ENCODE measurements at places on chromosomes 7 and 10. TPM values are rescaled to one million over a fixed set of nuclear protein-coding genes. Genes with fewer than 3 reads are reported as not detected.

Gene CCDC3
- 3.3 TPM for polyA plus RNA-seq

DNA sequence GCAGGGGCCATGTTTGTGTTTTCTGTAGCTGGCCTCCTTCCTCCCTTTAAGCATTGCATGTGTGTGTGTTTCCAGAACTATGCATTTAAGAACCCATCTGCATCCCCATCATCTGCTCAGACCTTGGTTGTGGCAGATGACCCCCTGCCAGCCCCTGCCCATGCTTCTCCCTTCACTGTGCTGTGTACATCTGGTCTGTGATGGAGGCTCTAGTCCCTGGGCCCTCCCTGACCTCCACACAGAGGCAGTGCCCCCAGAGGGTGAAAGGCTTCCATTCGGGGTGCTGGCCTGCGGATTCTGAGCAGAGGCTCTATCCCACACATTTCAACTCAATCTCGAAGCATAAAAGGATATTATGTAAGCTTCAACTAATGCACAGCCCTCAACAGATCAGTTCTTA is 89.4 kb downstream of the TACC2 start:
- no peak for DNase-seq

DNA sequence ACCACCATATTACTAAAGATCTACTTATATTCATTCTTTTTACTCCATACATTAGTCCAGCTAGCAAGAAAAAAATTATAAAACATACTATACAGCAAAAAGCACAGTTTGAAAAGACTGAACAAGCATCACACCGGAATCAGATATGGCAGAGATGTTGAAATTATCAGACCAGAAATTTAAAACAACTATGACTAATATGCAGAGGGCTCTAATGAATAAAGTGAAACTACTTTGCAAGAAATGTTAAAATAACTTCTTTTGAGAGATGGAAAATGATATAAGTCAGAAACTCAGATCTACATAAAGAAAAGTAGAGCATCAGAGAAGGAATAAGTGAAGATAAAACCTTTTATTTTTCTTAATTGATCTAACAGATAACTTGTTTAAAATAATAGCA is 50.9 kb downstream of the SGCE start:
- no peak for DNase-seq

DNA sequence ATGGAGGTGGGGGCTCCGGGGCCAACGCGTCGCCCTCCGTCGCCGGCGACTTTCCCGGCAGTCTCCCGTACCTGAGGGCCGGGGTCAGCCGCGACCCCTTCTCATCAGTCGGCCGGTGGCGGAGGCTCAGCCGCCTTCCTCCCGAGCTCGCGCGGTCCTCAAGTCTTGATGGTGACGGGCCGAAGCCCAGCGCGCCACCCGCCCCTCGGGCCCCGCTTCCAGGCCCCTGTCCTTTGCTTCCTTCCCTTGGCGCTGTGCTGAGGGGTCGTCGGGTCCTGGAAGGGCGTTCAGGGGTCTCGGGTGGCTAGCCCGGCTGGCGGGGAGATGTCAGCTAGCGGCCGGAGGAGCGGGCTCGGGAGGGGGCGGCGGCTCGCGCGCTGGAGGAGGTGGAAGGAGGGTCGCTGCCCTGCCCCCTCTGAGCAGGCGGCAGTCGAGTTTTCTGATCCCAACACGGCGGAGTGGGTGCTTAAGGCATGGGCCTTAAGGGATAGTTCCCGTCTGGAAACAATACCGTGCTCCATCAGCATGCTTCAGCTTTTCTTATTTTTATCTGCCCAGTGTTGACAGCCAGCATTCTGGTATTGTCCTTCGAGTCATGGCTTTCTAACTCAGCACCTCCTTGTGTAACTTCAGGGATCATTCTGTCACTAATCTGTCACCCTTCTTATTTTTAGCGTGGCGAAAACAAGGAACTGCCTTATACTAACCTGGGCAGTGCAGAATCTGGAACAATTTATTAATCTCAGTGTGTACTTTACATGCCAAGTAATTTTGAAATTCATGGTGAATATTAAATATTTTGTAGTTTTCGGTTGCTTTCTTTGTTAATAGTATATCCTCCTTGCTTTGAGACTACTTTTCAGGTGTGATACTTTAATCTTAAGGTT is 748 bp downstream of the PHTF2 start:
- no peak for DNase-seq

DNA sequence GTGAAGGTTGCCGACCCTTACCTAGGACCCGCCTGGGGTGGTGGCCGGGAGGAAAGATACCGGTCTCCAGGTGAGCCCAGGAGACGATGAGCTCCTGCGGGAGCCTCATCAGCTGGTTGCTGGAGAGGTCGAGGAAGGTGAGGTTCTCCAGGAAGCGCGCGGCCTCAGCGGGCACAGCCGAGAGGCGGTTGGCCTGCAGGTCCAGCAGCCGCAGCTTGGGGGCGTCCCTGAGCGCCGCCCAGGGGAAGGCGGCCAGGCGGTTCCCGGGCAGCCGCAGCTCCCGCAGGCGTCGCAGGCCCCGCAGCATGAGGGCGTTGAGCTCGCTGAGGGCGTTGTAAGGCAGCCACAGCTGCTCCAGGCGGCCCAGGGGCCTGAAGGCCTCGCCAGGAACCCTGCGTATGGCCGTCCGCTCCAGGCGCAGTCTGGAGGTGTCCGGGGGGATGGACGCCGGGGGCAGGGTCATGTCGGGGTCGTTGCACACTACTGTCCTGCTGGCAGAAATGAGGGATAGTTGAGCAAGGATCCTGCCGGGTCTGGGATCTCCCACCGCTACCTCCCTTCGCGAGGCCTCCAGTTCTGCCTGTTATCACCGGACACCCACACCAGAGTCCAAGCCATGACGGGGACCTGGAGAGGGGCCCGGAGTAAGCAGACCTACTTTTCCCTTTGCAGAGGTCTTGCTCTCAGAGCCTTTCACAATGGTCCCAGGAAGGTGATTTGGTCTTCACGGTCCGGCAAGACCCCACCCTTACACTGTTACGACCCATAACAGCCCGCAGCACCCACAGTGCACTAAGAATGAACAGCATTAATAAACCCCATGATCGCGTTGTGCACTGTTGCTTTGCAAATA is 3.9 kb downstream of the LRIT1 start:
- no peak for DNase-seq
